ENCODE measurements at places on chromosomes 13 and 19. TPM values are rescaled to one million over a fixed set of nuclear protein-coding genes. Genes with fewer than 3 reads are reported as not detected.

The LGALS14 gene
- total RNA-seq, result not detected

The SMIM24 gene
- not detected for total RNA-seq

The ZNF799 gene
- total RNA-seq, result 5.6 TPM

The MUC16 gene
- total RNA-seq, result not detected

The PDX1 gene
- not detected for total RNA-seq

The EBI3 gene
- 0.27 TPM for total RNA-seq

The UBA52 gene
- 567 TPM for total RNA-seq

The CGB5 gene
- total RNA-seq, result 0.22 TPM

The CEACAM3 gene
- total RNA-seq, result not detected

The IL4I1 gene
- 1.1 TPM for total RNA-seq

The TEX26 gene
- not detected for total RNA-seq

The ZNF729 gene
- total RNA-seq, result not detected

The POLR1G gene
- total RNA-seq, result 22.0 TPM

The LSR gene
- total RNA-seq, result 0.36 TPM

The SYNGR4 gene
- not detected for total RNA-seq

The GRAMD1A gene
- 71.5 TPM for total RNA-seq

The MYO16 gene
- under 0.01 TPM for total RNA-seq

The IGFL1 gene
- not detected for total RNA-seq

The MKNK2 gene
- total RNA-seq, result 104 TPM

The PTGER1 gene
- 0.27 TPM for total RNA-seq

The TEX29 gene
- total RNA-seq, result not detected

The CRX gene
- not detected for total RNA-seq

The HCST gene
- total RNA-seq, result not detected
